ENCODE measurements at places on chromosomes 12 and 14.

DNA sequence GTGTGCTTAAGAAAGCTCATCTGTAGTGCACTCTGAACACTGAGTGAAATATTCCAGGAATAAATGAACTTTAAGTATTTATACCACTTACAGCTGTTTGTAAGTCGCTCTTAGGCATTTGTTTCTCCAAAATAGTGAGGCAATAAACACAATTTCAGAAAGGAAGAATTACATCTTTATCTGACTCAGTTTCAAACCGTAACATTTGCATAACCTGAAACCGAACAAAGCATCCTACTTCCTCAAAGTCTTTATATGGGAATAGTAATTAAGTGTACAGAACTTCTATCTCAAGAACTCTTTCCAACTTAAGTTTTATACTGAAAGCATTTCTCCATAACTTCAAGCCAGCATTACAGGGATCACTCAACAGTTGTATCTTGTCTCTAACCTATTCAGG is 58.4 kb downstream of the SOX5 start:
- DNase-seq: no peak

DNA sequence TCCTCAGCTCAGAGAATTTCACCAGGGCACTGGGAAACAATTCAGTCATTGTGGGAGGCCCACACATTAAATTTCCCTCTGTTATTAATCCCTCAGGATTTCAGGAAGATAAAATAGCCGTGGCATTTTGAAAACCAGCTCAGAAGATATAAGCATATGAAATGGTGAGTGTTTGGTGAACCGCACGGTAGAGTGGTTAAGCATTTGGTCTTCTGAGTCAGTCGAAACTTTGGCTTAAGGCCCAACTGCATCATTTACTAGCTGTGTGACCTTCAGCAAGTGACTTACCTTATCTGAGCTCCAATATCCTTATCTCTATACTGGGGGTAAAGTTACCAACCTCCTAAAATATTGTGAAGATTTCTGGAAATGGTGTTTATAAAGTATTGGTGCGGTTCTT is 5.2 kb upstream of the VRK1 start:
- no peak for DNase-seq

DNA sequence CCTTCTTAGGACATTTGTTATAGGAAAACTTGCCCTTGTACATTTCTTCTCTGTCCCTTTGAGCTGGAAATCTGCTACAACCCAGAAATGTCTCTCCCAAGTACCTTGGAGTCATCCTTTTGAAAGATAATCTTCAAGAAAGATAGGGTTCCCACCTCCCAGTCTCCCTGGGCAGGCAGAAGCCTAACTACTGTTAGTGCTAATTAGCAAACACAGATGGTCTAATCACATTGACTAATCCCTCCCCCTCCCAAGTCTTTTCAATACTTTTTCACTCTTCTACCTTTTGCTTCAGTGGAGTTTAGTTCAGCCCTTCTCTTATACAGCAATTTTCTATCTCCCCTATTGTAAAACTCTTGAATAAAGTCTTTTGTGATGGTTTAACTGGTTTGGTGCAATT is 129.8 kb upstream of the PPFIA2 start:
- DNase-seq: no peak

- DNase-seq: no peak
Measured at GRCh38 chr14:22434030-22434429, 155.0 kb downstream of the DAD1 start.

GRCh38 chr12:101694297-101694848 is 3.1 kb upstream of the CHPT1 start:
- DNase-seq: no peak

DNA sequence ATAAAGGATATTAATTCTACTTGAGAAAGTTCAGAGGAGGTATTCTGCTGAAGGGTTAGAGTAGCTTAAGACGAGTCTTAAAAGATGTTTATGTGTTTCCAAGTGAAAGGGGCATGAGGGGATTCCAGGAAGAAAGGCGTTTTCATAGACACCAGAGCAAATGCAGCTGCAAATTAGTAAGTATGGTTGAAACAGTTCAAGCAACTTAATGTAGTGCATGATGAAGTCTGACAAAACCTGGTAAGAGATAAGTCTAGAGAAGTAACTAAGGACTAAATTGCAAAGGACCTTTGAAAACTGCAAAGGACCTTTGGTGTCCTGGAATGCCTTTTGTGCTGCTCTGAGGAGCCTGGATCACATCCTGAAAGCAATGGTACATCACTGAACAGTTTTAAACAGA is 11.5 kb downstream of the LUM start:
- DNase-seq: no peak

DNA sequence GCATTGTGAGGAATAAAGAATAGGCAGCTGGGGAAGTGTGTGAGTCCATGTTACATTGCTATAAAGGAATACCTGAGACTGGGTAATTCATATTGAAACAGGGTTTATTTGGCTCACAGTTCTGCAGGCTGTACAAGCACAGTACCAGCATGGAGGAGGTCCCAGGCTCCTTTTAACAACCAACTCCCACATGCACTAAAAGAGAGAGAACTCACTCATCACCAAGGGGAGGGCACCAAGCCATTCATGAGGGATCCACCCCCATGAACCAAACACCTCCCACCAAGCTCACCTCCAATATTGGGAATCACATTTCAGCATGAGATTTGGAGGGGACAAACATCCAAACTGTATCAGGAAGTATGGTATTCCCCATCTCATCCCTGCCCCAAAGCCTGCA is 11.9 kb upstream of the DHRS4 start:
- DNase-seq: no peak

- DNase-seq: no peak
Measured at GRCh38 chr12:113734503-113734902, 231.6 kb downstream of the RBM19 start.

GRCh38 chr12:116955382-116956021 is 44.8 kb downstream of the FBXW8 start:
- peak; percentile 73 for DNase-seq

GRCh38 chr12:91781114-91781513 is 364.5 kb downstream of the BTG1 start:
- no peak for DNase-seq

- DNase-seq: no peak
Measured at GRCh38 chr12:44750468-44750867, 125.6 kb downstream of the NELL2 start.

GRCh38 chr12:46671102-46671501 is 154.7 kb downstream of the SLC38A4 start:
- DNase-seq: no peak

DNA sequence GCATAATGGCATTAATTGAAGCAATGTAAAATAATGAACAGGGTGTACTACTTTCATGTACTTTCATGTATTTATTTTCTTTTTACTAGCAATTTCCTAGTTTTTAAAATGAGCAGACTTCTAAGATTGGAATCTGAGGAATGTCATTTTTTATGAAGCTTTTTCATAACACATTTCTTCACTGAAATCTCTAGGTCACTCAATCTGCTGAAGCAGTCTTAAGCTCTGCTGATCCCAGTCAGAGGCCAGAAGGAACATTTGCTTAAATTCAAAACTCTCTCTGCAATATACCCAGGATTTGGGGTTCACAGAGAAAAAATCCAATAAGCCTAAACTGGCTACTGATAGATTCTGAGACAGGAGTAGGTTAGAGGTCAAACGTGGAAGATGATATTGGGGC is 73.6 kb upstream of the CNTN1 start:
- DNase-seq: no peak

DNA sequence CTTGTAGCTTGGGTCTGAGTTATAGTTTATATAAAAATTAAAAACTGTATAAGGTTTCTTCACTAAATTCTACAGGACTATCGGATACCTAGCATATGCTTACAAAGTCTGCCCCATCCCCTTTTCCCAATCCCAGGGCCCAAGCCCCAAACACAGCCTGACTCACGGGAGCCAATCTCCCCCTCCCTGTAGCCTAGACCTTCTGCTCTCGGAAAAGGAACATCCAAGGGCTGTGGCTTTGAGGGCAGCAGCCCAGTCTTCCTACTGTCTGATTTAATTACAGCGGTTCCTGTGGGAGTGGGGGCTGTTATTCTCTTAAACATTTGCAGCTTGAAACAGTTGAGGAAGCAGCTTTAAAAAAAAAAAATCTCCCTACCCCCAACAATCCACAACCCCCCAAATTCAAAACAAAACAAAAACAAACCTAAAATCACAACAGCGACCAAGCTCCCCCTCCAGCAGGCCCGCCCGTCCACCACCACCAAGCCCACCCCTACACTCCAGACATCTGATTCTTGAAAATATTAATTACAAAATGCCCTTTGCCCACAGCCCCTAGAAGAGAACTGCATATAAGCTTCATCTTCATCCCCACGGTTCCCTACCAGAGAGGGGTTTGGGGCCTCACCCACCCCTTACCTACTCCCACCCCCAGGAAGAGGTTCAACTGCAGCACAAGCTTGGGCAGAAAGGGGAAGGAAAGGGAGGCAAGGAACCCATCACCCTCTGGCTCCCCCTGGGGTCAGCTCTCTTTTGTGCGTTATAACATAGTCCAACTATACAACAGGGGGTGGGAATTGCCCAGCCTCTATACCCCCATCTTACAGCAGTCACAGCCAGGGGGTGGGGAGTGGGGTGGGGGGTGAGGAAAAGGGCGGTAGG is 1.1 kb upstream of the PRKAG1 start:
- DNase-seq: no peak
